Pons (tissue), 1 donor: ENCODE measurements at places on chromosomes 3 and 15.

DNA sequence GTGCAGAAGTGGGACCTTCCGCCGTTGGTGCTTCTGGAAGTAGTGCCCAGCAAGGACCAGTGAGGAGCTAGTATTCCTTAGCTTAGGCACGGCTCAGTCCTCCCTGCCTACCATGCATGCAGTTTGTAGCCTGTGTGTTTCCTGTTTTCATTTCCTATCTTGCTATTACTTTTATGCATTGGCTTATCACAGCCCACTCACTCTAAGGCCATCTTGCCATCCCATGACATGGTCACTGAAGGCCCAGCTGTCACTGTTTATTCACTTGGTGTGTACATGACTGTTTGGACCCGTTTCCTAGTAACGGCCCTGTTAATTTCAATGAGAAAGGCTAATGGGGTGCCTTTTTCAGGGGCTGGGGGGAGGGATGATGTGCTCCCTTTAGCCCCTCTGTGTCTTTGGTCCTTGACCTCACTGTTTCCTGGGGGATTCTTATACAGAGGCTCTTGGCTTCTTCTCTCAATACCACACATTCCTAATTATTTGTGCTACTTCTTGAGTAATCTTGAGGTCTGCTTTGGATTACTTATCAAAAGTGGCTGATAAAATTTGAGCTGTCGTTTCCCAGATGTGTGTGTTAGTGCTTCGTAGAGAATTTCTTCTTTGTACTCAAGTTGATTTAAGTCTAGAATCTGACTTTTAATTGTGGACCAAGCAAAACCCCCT lies 24.5 kb upstream of the TRAK1 start:
- DNase-seq, result no peak

- DNase-seq, result no peak
These were observed 8.0 kb upstream of the RPS27L start for GRCh38 chr15:63165166-63165859.

DNA sequence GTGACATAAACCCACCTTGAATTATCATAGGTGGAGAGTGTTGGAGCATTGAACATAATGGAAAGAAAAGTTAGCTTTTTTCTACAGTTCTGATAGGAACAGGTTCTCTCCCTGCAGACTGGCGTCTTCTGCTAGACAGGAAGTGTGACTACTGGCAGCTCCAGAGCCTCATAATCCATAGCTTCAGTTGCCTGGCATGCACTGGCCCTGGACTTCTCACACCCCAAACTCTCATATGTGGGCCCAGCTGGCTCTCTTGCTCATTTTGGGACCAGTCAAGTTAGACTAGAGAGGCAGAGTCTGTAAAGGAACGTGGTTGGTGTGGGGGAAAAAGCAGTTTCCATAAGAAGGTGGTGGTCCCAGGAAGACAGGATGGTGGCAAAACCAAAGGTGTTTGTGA lies 180.1 kb downstream of the VGLL4 start:
- no peak for DNase-seq

DNA sequence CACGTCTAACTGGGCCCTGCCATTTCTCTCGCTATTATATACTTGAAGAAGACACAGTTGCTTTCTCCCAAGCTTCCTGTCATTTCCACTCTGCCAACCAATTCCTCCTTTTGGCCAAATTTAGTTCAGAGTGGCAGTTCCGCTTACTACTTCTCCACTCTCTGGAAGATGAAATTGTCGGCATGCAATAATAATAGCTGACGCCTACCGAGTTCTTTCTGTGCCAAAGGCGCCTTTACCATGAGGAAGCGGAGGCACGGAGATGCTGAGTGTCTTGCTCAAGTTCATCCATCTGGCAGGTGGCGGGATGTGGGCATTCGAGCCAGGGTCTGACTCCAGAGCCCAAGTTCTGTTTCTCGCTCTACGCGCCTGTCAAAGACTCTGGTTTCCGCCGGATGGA lies 14.6 kb upstream of the NRROS start:
- DNase-seq, result peak; percentile 75

DNA sequence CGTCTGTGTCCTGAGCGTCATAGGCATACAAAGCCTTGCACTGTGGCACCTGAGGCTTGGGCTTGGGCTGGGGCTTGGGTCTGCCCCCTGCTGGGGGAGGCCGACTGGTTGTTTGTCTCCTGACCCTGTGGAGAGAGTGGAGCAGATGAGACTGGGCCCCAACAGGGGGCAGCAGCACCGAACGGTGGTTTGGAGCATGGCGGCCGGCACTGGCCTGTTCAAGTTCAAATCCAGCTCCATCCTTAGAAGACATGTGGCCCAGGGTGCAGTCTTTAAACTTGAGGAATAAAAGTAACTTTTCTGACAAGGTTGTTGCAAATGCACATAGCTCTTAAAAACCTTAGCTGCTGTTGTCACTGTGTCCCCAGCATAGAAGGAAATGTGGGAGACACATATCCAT lies 33.3 kb downstream of the CCNB2 start:
- no peak for DNase-seq

DNA sequence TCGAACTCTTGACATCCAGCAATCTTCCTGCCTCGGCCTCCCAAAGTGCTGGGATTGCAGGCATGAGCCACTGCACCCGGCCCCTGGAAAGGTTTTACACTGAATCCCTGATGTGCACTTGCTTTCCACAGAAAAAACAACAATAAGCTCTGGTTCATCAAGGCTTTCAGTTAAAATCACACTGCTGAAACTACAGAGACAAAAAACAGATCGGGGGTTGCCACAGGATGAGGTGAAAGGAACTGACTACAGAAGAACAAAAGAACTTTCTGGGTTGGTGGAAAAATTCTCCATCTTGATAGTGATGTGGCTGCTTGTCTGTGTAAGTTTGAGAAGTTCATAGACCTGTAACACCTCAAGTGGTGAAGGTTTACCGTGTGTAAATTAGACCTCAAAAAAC lies 2.9 kb downstream of the RAB43 start:
- DNase-seq, result no peak

DNA sequence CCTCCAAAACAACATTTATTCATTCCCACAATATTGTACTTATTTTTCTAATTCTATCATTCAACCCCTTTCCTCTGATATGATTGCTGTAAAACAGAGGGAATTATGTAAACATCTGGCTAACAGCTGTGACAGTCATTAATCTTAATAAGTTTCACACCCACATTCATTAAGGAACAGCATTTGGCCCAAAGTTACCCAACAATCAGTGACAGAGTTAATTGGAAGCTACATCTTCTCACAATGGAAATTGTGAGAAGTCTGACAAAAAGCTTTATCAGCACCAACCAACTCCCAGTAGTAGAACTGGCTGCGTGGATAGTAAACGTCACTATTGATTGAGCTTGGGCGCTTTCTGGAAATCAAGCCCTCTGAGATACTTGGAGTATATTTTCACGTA lies 165.8 kb upstream of the SLC24A5 start:
- DNase-seq, result no peak

- no peak for DNase-seq
These were observed 211.4 kb downstream of the IL5RA start for GRCh38 chr3:2898591-2899353.

DNA sequence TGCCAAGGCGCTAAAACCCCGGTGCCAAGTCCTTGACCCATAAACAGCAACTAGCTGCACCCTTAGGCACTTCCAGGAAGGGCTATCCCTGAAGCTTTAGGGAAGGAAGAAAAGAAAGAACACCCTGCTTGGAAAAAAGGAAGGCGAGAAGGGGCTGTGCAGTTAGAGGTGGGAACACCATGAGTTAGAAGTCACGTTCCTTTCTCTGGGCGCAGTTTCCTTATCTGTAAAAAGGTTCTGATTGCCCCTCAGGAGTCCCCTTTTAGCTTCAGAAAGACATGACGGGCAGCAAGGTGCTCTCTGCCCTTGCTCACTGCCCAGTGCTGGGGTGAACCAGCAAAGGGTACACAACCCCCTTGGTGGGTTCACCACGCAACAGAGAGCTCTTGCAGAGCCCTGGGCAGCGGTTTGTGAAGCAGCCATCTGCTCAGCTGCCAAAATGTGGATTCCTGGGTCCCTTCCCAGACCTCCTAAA lies 798 bp downstream of the GCHFR start:
- DNase-seq, result no peak

- no peak for DNase-seq
These were observed 1.3 kb downstream of the DGKG start for GRCh38 chr3:186360779-186361178.

DNA sequence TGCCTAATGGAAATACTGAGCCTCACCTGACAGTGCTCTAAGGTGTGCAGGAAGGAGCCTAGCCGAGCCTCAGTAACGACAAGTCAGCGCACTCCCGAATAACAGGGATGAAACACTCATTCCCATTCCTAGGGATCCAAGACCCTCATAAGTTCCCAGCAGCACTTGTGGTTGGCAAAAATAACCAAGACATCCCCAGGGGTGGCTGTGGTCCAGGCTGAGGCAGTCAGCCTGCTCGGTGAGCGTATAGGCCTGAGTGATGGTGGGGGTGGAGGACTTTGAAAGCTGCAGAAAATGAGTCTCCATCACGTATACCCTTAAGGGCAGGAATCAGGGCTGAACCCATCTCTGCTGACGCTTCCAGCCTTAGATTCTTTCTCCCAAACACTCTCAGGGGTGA lies 120.1 kb downstream of the SMAD6 start:
- DNase-seq, result no peak

- DNase-seq, result no peak
These were observed 64.1 kb upstream of the SLC6A1 start for GRCh38 chr3:10928407-10928960.

GRCh38 chr15:58487041-58487723 lies 55.4 kb downstream of the LIPC start:
- DNase-seq, result no peak

DNA sequence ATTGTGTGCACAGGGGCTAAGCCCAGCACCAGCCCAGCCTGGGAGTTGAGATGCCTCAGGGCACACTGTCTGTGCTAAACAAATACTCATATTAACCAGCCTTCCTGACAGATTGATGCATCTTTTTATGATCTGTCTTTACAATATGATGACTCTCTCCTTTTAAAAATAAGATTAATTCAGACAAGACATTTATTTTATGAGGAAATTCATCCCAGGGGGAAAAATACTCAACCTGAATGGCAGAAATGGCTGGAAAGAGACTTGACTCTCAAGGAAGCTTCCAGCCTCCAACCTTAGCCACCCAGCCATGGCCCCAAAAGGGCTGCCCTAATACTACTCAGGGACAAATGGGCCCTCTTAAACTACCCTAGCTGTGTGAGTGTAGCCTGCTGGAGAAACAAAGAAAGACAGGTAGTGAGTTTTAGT lies 46.9 kb downstream of the NOX5 start:
- no peak for DNase-seq

- DNase-seq, result peak; percentile 74
These were observed 14.4 kb downstream of the CCDC32 start for GRCh38 chr15:40550341-40551037.

DNA sequence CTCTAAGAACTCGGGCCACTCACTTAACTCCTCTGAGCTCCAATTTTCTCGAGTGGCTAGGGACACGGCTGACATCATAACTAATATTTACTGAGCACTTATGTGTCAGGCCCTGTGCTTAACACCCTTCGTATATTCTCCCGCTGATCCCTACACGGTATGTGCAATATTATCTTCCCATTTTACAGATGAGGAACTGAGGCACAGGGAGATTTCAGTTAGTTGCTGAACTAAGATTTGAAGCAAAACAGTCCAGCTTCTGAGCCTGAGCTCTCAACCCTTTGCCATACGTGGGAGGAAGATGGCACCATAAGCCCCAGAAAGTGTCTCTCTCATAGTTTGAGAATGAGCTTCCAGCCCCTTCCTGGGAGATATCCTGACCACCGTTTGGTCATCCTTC lies 19.6 kb downstream of the FAH start:
- no peak for DNase-seq

DNA sequence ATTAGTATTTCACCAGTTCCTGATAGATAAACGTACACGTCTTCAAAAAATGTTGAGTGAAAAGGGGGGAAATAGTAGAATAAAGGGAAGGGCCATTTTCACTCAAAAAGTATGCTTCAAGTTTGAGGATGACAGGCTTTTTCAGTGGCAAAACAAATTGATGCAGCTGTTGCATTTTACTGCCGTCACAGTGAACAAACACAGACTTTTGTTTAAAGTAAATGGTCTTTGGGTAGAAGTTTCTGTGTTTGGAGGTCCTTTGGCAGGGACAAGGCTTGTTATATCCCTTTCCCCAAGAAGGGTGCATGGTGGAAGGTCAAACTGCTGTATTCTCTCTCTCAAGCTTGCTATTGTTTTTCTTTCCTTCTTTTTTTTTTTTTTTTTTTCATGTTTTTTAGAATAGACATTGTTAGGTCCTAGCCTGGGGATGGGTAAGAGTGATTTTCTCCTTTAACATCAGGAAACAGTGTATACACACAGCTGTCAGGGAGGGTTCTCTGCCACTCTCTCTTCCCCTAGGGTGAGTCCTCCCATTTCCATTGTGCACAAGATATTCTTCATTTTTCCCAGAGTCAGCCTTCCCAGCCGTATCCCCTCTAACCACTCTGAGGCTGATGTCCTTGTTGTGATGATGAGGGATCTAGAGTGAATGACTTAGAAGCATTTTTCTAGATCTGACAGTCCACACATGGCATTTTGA lies 6.6 kb upstream of the SUCNR1 start:
- DNase-seq, result no peak

DNA sequence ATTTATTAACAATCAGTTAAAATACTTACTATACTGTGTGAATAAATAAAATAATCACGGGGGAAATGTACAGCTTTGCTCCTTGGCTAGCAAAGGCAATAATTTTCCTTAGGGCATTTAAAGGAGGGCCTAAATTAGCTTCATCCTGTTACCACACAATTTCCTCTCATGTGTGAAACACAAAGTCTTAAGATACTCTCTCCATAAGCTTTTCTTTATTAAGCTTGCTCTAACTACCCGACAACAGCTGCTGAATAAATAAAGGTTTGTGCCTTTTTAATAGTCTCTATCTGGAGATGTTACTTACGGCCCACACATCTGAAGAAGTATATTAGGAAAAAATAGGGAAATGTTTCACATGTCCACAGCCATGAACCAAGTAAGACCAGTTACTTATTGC lies 29.7 kb downstream of the ZNF106 start:
- no peak for DNase-seq

DNA sequence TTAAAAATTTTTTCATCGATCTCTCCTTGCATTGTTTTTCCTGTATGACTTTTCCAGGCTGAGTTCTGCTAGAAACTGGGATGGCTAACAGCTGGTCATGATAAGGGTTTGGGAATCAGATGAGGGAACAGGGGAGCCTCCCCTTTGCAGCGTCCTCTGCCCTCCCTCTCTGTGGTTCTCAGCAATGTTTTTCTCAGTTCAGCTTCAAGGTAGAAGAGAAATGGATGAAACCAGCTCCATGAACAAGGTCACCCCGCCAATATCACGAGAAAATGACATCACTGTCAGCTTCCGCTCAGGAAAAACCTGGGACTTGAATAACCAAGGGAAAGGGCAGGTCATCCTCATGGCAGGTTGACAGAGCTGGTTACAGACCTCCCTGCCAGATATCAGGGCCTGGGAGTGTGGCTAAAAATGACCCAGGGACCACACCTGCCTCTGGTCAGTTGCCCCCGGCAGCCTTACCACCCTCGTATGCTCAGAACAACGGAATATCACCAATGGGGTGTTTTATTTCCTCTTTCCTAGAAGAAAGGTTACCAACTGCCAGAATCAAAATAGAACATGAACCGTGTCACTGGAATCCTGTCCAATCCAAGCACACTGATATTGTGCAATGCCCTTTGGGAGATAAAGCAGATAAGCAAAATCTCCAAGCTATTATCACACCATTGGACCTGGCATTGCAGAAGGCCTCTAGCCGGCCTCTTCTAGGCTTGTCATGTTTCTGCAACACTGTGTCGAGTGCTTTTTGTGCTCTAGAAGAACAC lies 26.1 kb downstream of the LSM3 start:
- DNase-seq, result no peak
